Epithelial cell of esophagus (primary cell): ENCODE measurements at places on chromosomes 12 and 14.
A peak's percentile ranks its signal among the peaks of the same experiment; 100 is the strongest.

- peak; percentile 33 for DNase-seq
These were observed 84.7 kb upstream of the RFX4 start for GRCh38 chr12:106498056-106498455.

- no peak for DNase-seq
These were observed 150.0 kb upstream of the PLEKHA5 start for GRCh38 chr12:18979401-18980126.

DNA sequence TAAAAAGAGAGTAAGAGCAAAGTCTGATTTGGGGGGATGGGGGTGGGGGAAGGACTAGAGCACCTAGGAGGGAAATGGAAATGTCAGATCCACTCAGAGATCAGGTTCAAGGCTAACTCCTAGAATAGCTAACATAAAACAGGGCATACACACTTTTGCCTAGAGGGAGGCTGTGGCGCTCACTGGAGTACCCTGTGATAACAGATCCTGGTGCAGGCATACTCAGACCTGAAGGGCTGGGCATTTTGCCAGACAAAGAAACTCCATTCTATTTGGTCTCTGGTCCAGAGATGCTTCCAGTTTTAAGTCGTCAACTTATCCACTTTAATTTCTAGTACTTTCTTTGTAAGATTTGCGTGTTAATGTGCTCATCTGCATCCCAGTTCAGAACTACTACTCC lies 5.8 kb downstream of the CTDSP2 start:
- peak; percentile 44 for DNase-seq

DNA sequence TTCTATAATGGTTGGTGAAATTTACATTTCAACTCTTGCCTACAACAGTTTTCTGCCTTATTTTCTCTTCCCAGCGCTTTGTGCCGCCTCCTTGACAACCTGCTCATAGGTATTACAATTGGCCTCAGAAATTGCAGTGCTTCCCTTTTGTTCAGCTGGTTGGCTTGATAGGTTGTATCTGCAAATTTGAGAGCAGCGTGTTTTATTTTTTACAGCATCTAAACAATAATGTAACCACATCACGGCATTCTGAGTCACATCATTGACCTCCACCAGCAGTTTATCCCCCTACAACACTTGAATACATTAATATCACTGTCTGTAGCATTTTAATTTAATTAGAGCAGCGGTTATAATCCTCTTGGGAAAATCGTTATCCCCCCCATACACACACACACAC lies 99.4 kb downstream of the ETV6 start:
- no peak for DNase-seq

DNA sequence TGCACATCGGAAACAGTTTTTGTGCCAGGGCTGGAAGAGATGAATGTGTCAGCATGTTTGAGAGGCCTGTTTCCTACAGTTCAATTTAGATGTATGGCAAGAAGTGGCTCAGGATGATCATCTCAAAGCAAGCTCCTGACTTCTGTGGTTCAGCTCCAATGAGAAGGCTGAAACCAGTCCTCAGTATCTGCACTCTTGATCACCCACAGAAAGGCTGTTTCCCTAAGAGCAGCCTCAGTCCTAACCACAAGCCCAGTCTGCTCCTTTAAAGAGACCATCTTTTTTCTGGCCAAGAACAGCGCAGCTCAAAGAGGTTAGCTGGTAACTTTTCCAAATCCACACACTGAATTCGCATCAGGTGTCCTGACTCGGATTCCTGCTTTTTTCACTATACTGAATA lies 19.2 kb downstream of the CSRP2 start:
- DNase-seq, result no peak

GRCh38 chr12:27572486-27573255 lies 48.7 kb downstream of the PPFIBP1 start:
- no peak for DNase-seq

GRCh38 chr12:49872381-49872780 lies 29.5 kb upstream of the BCDIN3D start:
- DNase-seq, result no peak

- peak; percentile 43 for DNase-seq
These were observed 9.1 kb downstream of the RAB2B start for GRCh38 chr14:21467616-21468015.

GRCh38 chr12:8596561-8596960 lies 16.1 kb downstream of the AICDA start:
- DNase-seq, result no peak

DNA sequence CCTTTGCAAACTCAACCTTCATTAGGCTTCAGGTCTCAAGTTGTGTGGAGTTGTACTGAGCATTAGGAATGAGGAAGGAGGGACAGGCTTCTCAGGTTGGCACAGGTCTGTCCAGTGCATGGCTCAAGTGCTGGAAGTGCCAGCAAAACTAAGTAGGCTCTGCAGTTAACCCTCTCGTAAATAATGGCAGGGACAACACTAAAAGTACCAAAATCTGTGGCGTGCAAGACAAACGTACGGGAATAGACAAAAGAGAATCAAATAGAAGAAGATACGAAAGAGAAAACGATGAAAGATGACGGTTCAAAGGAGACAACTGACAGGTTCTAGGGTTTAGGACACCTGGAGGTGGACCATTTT lies 612 bp downstream of the TRAPPC6B start:
- DNase-seq, result peak; percentile 45

GRCh38 chr14:76599559-76600287 lies 161.5 kb upstream of the VASH1 start:
- DNase-seq, result no peak

GRCh38 chr12:27434673-27435565 lies 11.6 kb upstream of the SMCO2 start:
- no peak for DNase-seq

- peak; percentile 68 for DNase-seq
These were observed 147.8 kb upstream of the ATP2B1 start for GRCh38 chr12:89856431-89856830.

GRCh38 chr14:56213306-56213705 lies 95.1 kb downstream of the PELI2 start:
- DNase-seq, result no peak

DNA sequence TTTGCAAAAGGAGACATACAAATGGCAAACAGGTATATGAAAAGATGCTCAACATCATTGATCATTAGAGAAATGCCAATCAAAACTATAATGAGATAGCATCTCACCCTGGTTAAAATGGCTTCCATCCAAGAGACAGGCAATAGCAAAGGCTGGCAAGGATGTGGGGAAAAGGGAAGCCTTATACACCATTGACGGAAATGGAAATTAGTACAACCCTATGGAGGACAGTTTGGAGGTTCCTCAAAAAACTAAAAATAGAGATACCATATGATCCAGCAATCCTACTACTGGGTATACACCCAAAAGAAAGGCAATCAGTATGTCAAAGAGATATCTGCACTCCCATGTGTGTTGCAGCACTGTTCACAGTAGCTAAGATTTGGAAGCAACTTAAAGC lies 17.3 kb upstream of the CKAP4 start:
- no peak for DNase-seq

DNA sequence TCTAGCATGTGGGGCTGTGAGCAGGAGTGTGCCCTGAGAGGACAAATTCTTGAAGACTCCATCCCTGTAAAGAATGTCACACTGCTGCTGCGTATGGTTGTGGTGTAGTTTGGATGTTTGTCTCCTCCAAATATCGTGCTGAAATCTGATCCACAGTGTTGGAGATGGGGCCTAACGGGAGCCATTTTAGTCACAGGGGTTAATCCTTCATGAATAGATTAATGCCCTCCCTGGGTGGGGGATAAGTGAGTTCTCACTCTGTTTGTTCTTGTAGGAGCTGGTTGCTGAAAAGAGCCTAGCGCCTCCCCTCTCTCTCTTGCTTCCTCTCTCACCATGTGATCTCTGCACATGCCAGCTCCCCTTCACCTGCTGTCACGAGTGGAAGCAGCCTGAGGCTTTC lies 94.5 kb upstream of the VASH1 start:
- DNase-seq, result no peak

DNA sequence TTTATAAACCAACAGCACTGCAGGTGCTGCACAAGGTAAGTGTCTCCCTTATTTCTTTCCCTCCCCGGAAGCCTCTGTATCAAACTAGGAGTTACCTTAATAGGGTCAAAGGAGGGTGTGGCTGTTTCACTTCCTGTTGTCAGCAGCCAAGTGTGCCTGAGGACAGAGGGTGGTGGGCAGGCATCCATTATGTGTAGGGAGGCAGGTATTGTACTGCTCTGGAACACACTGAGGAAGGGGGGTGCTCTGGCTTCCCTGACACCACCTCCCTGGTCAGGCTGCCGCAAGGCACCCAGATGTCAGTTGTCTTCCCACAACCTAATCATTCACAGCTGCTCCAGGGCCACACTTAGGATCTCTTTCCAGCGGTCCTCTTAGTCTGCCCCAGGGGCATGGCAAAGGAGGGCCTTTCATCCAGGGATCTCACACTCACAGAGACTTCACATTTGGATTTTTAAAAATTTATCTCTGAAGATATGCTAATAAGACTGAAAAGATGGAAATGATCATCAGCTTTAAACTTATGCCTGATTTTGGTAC lies 132.0 kb upstream of the ARHGAP5 start:
- peak; percentile 40 for DNase-seq

GRCh38 chr12:99609455-99610181 lies 37.9 kb upstream of the GARIN6 start:
- DNase-seq, result no peak

DNA sequence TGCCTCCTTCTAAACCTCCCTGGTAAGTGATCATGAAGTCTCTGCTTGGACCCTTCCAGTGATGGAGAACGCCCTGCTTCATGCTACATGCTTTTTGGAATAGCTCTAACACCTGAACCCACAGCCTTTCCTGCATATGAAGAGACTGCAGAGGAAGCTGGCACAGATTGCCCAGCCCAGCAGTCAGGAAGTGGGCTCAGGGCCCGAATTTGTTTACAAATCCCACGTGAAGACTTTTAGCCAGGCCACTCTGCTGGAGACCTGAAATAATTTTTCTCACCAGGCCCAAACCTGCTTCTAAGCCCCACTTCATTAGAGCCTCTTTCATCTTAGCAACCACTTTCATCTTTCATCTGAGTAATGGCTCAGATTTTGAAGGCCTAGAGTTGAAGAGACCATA lies 22.9 kb downstream of the RTN1 start:
- no peak for DNase-seq

- DNase-seq, result peak; percentile 56
These were observed at the start of gene SRGAP1 for GRCh38 chr12:63844391-63845341. Gene SRGAP1, plus strand, starts transcription at chr12:63844700. Its CDS starts 117 bp downstream, at chr12:63844817.

GRCh38 chr12:69484428-69484827 lies 14.2 kb downstream of the FRS2 start:
- no peak for DNase-seq

DNA sequence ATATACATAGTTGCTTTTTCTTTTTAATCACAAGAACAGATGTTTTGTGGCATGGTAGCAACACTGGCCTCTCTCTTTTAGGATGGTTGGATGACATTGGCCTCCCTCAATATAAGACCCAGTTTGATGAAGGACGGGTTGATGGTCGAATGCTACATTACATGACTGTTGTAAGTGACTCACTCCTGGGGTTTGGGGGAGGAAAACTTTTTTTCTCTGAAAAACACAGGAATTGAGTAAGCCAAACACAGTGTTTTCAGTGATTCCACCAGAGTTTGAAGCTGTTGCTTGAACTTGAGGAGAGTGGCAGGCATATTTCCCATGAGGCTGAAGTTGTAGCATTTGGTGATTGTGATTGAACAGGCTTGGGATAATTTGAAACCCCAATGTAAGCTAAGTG lies 13.7 kb upstream of the REP15 start:
- no peak for DNase-seq

- DNase-seq, result no peak
These were observed 2.1 kb downstream of the DNAJC22 start for GRCh38 chr12:49348781-49349180.

DNA sequence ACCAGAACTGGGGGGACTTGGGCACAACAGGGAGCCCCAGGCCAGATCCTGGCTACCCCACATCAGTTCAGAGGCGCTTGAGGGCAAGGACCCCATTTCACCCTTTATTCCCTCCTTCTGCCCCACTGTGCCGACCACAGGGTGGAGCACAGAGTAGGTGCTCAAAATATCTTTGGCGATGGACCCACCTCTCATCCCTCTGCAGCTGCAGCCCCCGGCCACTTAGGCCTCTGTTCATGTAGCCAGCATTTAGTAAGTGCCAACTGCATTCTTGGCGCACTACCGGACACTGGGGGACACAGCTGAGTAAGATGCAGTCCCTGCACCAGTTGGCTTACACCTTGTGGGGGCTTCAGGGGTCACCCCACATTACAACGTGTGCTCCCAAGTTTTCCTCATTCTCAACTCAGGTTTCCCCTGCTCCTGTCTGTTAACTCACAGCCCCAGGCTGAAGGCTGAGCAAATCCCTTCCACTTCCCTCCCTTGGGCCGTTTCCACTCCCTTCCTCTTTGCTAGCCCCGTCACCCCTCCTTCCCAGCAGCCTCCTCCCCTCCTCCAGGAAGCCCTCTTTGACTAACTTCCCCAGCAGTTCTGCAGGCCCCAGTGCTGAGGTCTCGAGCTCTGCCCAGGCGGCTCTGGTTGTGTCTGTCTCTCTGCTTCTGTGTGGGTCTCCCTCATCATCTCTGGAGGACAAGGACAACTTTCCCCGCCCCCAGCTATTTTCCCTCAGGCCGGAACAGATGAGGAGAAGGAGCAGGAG lies 26.5 kb downstream of the KRT80 start:
- no peak for DNase-seq

GRCh38 chr14:46902837-46903236 lies 251.3 kb upstream of the RPL10L start:
- DNase-seq, result no peak

DNA sequence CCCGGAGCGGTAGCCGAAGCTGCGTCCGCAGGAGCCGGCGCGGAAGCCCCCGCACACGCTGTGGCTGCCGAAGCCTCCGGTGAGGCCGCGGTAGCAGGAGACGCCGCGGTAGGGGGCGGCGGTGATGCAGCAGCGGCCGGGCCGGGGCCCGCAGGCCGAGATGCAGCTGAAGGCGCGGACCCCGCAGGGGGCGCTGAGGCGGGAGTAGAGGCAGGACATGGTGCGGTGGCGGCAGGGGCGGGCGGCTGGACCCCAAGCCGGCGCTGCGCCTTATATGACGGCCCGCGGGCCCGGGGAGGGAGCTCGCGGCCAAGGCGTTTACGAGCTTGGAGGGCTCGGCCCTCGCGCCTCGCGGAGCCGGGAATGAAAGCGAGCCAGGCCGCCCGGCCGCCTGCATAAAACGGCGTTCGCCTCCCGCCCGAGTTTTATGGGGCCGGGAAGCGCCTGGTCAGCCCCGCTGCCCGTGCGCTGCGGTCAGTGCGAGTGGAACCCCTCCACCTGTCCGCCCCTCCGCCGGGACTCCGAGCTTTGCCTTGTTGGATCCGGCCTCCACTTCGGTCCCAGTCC lies 16.0 kb upstream of the KRT86 start:
- DNase-seq, result no peak

DNA sequence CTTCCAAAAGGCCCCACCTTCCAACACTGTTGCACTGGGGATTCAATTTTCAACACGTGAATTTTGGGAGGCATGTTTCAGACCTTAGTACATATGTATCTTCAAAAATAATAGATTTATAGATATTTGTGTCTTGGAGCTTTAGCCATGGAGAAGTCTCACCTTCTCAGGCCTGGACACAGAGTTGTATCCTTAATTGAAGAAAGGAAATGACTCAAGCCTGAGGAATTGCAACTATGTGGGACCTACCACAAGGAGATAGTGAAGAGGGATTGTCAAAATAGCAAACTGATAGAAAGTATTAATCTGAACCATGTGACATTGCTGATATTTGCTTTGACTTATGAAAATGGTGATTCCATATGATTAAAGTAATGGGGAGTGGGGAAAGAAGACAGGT lies 89.8 kb downstream of the ACSS3 start:
- peak; percentile 47 for DNase-seq
